H4 (cell line): ENCODE measurements at places on chromosomes 7 and 10. TPM values are rescaled to one million over a fixed set of nuclear protein-coding genes. Genes with fewer than 3 reads are reported as not detected.

DNA sequence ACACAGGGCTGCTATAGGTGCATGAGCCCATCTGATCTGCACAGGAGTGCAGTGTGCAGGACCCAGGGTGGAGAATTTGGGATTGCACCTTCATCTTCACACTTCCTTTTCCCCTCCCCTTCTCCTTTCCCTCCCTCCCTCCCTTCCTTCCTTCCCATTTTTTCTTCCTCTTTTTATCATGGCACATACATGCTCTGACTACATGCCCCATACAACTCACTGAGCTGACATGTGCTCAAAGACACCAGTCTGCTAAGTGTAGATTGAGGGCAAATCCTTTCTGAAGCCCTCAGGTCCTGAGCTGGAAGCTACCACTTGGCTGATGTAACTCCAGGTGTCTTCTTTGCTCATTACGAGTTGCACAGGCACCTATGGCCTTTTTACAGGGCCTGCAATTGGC is 365.3 kb upstream of the ZNF32 start:
- no peak for DNase-seq

- no peak for DNase-seq
These were observed 554.2 kb downstream of the TCERG1L start for GRCh38 chr10:130757271-130757670.

DNA sequence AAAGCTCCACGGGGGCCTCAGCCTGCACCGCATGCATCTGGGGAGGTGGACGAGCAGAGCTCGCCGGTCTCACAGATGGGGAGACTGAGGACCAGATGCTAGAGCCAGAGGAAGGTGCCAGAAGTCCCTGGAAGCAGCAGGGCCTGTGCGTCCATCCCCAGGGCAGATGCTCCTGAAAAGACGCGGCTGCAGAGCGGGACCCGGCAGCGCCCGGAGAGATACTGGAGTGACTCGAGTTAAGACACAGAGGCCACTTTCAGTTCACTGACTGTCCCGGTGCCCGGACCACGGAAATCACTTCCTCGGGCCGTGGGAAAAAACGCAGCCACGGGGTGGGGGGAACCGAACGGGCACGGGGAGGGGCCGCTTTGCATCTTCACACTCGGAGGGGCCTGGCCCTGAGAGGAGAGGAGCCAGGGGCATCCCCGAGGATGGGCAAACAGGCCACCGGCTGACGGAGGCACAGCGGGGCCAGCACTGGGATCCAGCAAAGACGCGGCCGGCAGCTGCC is 85.4 kb downstream of the FOXL3 start:
- DNase-seq = no peak

DNA sequence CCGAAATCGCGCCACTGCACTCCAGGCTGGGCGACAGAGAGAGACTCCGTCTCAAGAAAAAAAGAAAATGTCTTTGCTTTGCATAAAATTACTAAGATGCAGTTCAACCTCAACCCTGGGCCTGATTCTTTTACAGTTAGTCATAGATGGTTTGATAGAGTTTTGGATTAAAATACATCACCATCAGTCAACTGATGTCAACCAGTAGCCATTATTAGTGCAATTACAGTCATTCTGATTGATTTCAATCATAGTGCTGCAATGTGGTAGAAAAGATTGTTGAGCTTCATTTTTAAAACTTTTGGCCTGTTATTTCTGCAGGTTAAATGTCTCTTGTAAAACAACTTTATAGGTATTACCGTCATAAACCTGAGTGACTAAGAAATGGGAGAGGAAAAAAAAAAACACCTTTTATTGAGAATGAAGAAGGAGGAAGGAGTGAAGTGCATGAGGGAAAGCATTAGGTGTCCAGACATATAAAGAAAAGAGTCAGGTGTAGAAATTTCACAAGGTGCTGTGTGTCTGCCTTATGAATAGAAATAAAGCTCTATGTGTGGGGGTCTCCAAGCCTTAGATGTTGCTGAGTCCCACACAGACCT is 150.6 kb downstream of the TRIL start:
- DNase-seq = no peak

Gene RASA4B
- total RNA-seq = 0.83 and 2.6 TPM in 2 replicates

DNA sequence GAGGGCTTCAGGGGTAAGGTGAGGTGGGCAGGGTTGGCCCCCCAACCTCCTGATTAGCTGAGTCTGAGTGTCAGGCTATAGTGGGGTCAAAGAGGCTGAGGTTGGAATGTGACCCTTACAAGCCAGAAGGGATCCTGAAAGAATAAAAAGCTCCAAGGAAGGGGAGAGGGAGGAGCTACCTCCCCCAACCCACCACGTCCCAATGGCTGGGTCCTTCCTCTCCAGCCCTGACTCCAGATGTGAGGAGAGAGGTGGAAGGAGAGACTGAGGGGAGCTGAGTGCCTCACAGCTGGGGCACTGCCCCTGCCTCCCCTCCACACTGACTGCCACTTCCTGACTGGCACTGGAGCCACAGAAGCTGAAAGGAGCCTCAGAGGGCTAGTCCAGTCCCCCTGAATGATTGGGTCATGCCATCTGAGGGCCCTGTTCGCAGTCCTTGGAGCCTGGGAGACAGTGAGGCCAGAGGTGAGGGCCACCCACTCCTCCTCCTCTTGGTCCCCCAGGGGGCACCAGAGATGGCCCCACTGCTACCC is 20.6 kb downstream of the IMPDH1 start:
- DNase-seq = no peak

DNA sequence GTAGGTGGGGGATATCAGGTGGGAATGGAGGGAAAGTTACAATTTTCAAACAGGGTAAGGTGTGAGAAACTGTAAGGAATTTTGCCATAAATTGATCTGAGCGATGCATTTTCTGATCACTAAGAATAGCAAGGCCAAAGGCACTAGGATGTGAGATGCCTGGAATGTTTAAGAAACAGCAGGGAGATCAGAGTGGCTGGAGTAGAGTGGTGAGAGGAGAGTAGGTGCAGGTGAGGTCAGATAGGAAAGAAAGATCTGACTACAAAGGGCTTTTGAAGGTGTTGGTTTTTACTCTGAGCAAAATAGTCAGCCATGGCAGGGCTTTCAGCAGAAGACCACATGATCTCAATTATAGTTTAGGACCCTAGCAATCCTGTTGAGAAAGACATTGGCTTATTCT is 55.0 kb downstream of the HDAC9 start:
- no peak for DNase-seq
